ENCODE measurements at places on chromosomes 5 and 9.

DNA sequence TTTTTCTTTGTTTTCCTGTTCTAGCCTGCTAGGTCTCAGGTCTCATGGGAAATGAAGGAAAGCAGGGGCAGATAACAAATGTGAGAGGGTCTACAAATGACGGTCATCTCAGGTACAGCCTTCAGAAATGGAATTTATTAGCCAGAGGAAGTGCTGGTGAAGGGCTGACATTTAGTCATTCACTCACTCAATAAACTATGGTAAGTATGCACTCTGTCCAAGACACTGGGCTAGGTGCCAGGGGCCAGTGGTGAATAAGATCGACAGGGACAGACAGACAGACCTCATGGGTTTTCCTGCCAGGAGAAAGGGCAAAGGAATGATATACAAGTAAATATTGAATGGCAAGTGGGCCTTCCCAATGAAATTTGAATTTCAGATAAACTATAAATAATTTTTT, 6.3 kb downstream of the PDE6A start:
- DNase-seq = peak; percentile 35

GRCh38 chr9:34992376-34992951, 2.9 kb downstream of the DNAJB5 start:
- DNase-seq = no peak

DNA sequence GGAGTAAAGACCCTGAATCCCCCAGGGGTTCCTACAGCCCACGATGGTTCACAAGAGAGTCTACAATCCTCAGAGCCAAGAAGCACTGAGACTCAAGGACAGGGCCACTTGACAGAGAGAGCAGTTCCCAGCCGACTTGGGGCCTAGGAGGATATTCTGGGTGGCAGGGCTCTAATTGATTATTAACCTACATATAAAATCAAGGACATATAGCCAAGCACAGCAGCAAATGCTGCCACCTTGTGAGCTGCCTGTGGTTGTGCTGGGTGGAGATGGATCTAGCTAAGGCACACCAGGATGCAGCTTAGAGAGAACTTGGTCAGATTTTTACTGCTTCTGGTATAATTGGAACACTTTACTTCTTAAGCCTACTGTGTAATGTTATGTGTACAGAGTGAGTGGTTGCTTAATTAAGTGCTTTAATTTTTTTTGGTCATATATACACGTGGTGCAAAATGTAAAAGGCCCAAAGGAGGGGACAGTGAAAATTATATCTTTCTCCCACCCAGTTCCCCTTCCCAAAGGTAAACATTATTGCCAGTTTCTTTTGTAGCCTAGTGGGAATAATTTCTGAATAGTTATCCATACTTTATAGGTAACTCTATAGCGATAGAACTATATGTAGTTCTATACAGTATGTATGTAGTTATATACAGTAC, 78.8 kb downstream of the F2RL2 start:
- DNase-seq = peak; percentile 54

DNA sequence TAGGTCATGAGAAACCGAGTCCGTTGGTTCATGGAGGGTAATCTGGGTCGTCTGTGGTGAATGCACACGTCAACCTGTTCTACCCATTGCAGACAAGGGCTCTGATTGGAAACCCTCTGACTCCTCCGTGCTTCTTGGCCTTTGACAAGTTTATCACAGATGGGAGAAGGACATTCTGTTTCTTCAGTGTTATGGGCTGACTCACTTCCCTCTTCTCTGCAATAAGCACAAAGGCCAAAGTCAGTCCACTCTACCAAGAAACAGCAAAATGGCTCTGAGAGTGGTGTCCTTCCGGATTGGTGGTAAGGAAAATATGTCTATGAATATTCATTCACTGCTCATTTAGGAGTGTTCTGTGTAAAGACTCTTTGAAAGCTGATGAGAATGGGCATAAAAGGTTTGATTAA, 89.3 kb downstream of the FEM1C start:
- no peak for DNase-seq

- DNase-seq = no peak
Measured at GRCh38 chr5:159395202-159395601, 64.9 kb upstream of the IL12B start.

- no peak for DNase-seq
Measured at GRCh38 chr5:102701748-102702147, 53.4 kb upstream of the PAM start.

DNA sequence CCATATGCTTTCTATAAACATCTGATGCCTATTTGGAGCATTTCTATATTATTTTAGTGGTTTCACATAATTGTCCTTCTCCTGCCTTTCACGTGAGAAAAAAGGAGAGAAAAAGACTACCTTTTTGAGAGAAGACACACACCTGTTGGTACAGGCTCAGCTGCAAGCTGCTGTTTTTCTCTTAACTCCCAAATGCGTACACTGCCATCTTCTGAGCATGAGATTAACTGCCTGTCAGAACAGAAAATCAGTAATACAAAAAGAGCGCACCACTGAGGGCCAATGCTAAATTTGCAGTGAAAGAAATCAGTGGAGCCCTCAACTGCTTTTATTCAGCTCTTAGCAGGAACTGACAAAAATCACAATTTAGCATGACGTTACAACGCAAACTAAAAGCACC, 54.9 kb downstream of the WDR41 start:
- no peak for DNase-seq

- DNase-seq = no peak
Measured at GRCh38 chr9:16460696-16461095, 409.8 kb downstream of the BNC2 start.

DNA sequence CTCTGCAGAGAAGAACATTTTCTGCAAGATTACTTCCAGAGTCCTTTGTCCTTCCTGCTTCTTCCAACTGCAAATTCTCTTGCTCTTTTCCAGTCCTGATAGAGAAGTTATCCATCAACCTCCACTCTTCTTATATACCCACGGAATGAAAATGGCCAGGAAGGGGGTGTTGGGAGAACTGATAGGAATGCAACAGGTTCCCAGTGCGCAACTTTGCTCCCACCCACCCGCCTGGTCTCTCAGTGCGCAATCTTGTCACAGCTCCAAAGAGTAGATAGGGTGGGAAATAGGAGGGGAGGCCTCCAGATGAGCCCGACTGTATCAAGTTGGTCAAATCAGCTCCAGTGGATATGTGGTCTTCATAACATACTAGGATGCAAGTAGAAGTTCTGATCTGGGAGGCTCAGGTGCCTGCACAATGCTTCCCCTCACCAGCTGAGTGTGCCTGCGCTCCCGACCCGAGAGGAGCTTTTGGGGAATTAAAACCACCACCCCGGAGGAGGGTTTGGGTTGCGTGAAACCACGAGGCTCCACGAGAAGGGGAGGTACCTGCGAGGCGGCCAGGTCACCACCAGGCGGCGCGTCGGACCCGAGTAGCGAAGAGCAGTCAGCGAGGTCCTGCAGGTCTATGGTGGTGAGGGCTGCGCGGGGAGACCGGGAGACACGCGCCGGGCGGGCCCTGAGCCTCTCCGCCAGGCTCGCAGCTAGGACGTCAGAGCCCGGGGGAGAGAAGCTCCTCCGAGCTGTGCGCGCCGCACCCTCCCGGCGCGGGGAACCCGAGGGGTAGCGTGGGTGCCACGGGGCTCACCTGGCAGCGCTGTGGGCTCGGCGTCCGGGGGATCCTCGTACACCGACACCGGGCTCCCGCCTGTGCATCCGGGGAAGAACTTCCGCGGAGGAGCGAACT, 835 bp downstream of the MCIDAS start:
- DNase-seq = no peak

GRCh38 chr5:100904259-100904861, 1.3 kb upstream of the ST8SIA4 start:
- DNase-seq = peak; percentile 42

GRCh38 chr5:43033841-43034590, 6.1 kb downstream of the ANXA2R start:
- DNase-seq = no peak

- no peak for DNase-seq
Measured at GRCh38 chr9:135522137-135522877, 1.1 kb downstream of the LCN1 start.

DNA sequence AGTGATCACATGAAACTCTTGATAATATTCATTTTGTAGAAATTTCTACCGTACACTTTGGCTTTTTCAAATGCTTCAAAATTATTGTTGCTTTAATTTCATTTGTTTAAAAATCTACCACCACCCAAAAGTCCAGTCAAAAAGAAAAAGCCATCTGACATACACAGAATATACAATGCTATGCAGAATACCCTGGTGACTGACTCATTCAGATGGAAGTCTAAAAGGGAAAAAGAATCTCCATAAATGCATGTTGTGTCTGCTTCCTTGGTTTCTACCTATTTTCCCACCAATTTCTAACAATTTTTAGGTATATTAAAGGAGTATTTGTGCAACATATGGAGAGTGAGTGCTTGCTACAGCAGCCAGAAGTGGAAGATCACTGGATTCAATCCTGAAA, 9.3 kb upstream of the RAPGEF6 start:
- no peak for DNase-seq
